Neural crest cell (in vitro differentiated cells): ENCODE measurements at places on chromosomes 7 and 10.

GRCh38 chr10:22560913-22561239, 153.5 kb downstream of the PIP4K2A start:
- no peak for DNase-seq

GRCh38 chr10:92846854-92847201, 1.5 kb upstream of the EXOC6 start:
- DNase-seq: no peak

- DNase-seq: no peak
Measured at GRCh38 chr10:95597788-95598187, 36.6 kb upstream of the SORBS1 start.

- DNase-seq: no peak
Measured at GRCh38 chr10:110918643-110919348, at the start of gene BBIP1. Gene BBIP1, minus strand, starts transcription at chr10:110919180. Its CDS starts 1,023 bp downstream, at chr10:110918157.

- no peak for DNase-seq
Measured at GRCh38 chr7:23545493-23545892, 13.7 kb upstream of the TRA2A start.

GRCh38 chr10:16752099-16752498, 65.1 kb downstream of the RSU1 start:
- no peak for DNase-seq

- DNase-seq: no peak
Measured at GRCh38 chr10:123997013-123997412, 96.4 kb downstream of the CHST15 start.

GRCh38 chr7:24478137-24478655, 95.1 kb upstream of the PALS2 start:
- DNase-seq: no peak
